ENCODE measurements at places on chromosomes 1 and 21. TPM values are rescaled to one million over a fixed set of nuclear protein-coding genes. Genes with fewer than 3 reads are reported as not detected.

RERE gene
- 76.0 TPM for total RNA-seq

INAVA gene
- 0.13 TPM for total RNA-seq

BRDT gene
- not detected for total RNA-seq

TRAF5 gene
- 74.4 TPM for total RNA-seq

DNA sequence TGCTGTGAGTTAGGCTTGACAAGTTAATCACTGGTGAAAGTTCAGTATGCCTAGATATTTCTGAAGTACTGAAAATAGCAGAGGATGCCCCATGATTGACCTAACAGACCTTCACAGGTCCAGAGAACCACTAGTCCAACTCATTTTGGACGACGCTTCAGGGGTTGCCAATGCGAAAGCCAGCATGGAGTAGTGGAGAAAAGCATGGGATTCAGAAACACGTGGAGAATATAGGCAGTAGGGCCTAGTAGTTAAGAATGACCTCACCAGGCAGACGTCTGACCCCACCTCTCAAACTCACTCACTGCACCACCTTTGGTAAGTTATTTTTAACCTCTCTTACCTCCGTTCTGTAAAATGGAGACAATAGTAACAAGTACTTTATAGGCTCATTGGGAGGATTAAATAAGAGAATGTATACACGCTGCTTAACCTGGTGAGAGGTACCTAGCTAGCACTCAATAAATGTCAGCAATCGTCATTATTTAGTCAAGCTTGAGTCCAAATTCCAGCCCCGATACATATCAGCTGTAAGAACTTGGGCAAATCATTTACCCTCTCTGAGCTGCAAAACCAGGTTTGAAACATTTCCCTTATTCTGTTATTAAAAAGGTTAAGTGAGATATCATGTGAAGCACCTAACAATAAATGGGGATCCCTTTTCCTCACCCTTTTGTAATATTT is 13.2 kb downstream of the PLPP3 start:
- no peak overlapping the region for H3K27ac ChIP-seq
- no peaks in the 10 kb centered on the region for H3K36me3 ChIP-seq
- DNase-seq: no peak
- no peaks in the 10 kb centered on the region for H3K4me1 ChIP-seq

- peaks cover 3% of the 10 kb centered on the region for H3K4me1 ChIP-seq
- H3K27me3 ChIP-seq: no peaks in the 10 kb centered on the region
- no peak overlapping the region for H3K4me3 ChIP-seq
Measured at GRCh38 chr21:38349111-38349746, 92.4 kb downstream of the KCNJ15 start.

- no peaks in the 10 kb centered on the region for H3K4me1 ChIP-seq
- no peak overlapping the region for H3K4me3 ChIP-seq
- H3K27me3 ChIP-seq: peaks cover 31% of the 10 kb centered on the region
- DNase-seq: no peak
- H3K36me3 ChIP-seq: no peaks in the 10 kb centered on the region
Measured at GRCh38 chr1:156696755-156697154, 8.6 kb downstream of the CRABP2 start.

DNA sequence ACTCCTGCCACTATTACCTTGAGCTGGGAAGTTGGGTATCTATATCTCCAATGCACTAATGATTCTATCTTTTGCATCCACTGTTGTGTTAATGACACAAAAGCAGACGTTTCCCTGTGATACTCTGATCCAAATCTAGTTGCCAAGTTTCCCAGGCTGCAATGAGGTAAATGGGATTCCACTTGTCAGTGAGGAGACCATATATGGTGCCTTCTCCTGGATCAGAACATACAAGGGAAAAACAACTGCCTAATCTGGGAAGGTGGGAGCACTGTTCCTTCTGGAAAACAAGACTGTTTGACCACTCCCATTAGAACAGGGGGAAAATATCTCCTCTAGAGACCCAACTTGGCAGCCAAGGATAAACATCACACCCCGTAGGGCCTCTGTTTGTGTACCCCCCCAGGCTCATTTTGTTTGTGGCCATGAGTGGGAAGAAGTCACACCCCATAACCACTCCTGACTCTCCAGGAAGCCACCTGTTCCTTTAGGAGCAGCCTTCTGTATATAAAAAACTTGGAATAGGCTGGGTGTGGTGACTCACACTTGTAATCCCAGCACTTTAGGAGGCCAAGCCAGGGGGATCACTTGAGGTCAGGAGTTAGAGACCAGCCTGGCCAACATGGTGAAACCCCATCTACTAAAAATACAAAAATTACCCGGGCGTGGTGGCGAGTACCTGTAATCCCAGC is 28.5 kb upstream of the SLC6A9 start:
- no peak overlapping the region for H3K27ac ChIP-seq
- no peaks in the 10 kb centered on the region for H3K27me3 ChIP-seq
- no peaks in the 10 kb centered on the region for H3K4me1 ChIP-seq
- DNase-seq: no peak
- H3K36me3 ChIP-seq: no peaks in the 10 kb centered on the region

DNA sequence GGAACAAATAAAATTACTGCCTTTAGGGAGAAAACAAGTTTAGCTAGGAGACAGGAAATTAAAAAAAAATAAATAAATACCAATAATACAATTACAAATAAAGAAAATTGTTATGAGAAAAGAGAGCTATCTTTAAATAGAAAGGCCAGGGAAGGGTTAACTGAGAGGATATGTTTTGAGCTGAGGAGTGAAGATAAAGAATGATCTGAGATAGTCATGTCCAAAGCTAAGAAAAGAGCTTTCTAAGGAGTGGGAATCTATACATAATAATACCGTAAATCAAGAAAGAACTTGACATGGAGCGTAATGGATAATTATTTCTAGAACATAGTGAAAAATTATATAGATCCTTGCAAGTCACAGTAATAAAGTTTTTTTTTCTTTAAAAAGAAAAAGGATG is 176.5 kb downstream of the NCAM2 start:
- H3K4me3 ChIP-seq: no peak overlapping the region
- H3K36me3 ChIP-seq: no peaks in the 10 kb centered on the region
- no peak overlapping the region for H3K27ac ChIP-seq
- no peaks in the 10 kb centered on the region for H3K4me1 ChIP-seq

DNA sequence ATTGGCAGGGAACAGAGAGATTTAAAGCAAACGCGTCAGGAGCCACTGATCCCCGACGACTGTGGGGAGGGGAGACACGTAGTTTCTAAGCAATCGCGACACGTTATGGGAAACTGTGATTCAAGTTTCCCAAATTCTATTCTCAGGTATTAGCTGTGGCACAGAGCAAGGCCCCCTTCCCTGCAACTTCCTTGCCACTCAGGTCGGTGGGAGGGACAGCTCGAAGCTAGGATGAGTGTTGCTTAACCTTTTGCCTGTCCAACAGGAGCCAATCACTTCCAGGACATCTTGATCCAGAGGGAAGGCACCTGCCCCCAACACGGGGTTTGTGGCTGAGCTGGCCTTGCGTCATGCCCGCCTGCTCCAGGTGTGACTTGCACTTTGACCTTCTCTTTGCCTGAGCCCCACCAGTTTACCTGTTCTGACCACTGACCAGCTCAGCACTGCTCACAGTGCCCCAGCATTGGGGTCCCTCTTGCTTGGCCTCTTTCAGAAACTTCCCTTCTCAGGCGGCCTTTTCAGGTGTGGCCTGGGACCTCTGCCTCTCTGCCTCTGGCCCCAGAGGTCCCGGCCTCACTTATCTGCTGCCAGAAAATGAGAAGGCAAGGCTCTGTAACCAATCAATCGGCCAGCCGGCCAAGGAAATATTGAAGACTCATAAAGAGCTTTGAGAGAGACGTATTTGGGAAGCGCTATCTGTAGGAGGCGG is 24.6 kb downstream of the TEX35 start:
- peaks cover 7% of the 10 kb centered on the region for H3K4me1 ChIP-seq
- no peak overlapping the region for H3K4me3 ChIP-seq
- DNase-seq: no peak
- H3K27me3 ChIP-seq: no peaks in the 10 kb centered on the region
- H3K27ac ChIP-seq: no peak overlapping the region

DNA sequence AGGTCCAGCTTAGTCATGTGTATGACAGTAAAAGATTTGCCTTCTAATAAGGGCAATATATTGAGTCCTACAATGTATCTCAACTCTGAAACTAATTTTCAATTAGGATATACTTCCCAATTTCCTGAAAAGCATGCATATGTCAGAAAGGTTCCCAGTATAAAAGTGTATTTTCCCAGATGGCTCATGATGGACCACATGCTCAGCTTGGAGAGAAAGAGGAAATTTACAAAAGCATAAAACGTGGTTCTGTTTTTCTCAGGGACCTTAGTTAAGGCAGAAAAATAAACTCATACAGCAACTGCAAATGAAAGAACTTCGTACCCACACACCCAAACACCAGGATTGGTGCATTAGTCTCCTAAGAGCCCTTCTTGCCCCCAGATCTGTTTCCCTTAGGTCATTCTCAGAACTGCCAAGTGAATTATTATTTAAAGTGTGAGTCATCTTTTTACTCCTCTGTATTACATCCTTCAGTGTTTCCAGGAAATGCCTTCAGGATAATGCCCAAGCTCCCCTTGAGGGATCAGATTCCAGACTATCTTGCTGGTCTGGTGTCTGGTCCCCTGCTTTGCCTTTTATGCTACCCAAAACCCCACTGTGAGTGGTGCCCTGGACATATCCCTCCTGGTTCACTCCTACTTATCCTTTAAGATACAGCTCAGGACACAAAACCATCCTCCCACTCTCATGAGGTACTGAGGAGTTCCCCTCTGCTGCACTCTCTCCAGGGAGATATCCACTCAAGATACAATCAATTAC is 57.4 kb downstream of the SSX2IP start:
- H3K4me3 ChIP-seq: no peak overlapping the region
- no peak for DNase-seq
- no peak overlapping the region for H3K27ac ChIP-seq

DNA sequence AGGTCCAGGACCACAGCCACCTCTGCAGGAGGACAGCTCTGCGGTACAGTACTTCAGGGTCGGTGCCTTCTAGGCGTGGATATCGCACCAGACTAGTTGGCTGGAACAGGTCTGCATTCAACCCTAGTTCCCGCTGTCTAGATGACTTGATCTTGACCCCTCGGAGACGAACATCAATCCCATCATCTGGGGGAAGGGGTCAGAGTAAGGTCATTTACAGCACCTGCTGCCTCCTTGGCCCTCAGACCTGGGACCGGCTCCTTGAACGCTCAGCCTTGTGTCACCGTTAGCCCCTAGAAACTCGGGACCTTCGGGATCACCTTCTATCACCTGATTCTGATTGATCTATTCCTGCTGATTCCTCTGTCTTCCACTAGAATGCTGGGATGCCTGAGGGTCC is 2.6 kb downstream of the HECTD3 start:
- H3K4me1 ChIP-seq: peaks cover 39% of the 10 kb centered on the region
- no peaks in the 10 kb centered on the region for H3K27me3 ChIP-seq
- H3K4me3 ChIP-seq: no peak overlapping the region

- H3K4me1 ChIP-seq: no peaks in the 10 kb centered on the region
- H3K4me3 ChIP-seq: no peak overlapping the region
- H3K27me3 ChIP-seq: no peaks in the 10 kb centered on the region
Measured at GRCh38 chr1:179169616-179170467, 59.6 kb downstream of the ABL2 start.

DNA sequence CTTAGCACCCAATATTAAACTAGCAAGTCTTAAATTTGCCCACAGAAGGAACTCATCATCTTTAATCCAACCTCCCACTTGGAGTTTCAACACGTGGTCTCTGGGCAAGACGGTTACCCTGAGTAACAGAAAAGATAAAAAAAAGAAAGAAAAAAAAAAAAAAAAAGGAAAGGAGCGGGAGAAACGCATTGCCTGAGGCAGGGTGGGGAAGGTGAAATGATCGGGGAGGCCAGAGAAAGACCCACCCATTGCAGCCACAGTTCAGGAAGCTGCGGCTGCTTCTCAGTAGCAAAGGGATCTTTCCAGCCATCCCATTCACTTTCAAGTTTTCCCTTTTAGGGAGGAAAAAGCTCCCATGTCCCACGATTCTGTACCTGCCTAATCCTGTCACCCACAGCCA is 32.0 kb upstream of the OTUD3 start:
- no peaks in the 10 kb centered on the region for H3K36me3 ChIP-seq
- no peaks in the 10 kb centered on the region for H3K4me1 ChIP-seq
- no peak overlapping the region for H3K27ac ChIP-seq
- H3K4me3 ChIP-seq: no peak overlapping the region
- DNase-seq: no peak
